ENCODE measurements at places on chromosomes 2 and 18. TPM values are rescaled to one million over a fixed set of nuclear protein-coding genes. Genes with fewer than 3 reads are reported as not detected.

The PPM1B gene
- polyA plus RNA-seq: 62.1 TPM

The ABCG5 gene
- polyA plus RNA-seq: 0.55 TPM

DNA sequence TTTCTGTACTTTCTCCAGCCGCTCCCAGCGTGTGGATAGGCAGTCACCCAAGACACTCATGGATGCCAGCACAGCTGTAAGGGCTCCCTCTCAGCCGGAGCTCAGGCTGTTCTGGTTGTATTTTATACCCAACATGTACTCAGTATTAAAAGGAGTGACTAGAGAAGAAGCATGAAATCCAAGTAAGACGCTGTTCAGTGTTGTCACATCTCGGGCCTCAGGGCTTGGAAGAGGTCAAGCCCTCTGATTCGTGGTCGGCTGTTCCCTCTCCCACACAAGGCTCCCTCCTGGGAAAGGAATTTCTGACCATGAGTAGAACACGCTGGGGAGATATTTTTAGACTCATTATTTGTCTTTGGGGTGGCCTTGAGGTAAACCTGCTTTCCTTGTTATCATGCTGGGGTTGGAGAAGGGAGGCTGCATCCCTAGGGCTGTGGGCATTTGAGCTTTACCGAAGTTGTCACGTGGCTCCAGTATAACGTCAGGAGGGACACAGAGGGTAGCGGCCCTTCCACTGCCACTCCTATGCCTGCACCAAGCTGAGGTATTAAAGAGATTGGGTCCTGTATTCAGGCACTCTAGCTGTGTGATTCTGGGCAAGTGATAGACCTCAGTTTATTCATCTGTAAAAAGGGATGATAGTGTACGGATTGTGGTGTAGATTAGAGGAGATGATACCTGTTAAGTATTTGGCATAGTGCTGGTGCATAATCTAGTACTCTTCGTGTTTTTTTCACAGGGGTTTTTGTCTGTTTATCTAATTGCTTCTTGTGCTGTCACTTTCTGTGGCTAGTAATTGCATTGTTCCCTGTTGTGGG is 34.1 kb downstream of the HK2 start:
- no peak for DNase-seq

DNA sequence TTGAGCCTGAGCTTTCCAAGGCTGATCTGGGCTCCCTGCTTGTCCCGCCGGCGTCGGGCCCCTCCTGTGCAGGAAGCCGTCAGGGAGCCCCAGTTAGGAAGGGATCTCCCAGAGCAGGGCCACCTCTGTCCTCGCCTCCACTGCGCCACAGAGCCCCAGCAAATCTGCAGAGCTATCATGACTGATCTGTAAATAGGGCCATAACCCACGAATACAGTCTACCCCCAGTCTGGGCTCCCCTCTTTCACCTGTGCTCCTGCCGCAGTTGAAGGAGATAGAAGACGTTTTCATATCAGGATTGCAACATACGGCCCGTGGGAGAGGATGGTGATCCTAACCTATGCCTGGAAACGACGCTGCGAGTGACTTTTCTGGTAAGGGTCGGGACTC is 138.7 kb downstream of the PTGR3 start:
- no peak for DNase-seq

DNA sequence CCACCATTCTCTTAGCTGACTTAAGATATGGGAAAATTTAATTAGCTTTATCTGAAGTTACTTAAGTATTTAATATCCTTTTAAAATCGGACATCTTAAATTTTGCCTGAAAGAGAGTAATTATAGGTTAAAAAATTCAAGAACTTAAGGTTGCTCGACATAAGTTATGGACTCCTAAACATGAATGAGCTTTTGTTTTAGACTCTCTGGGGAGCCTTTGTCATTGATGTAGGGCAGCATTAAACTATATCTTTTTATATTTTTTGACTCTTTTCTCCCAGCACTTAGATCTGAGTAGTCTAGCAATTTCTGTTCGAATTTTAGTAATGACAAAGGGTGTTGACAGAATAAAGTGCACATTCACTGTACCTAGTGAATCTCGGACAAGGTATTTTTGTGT is 4.7 kb downstream of the PHLPP1 start:
- no peak for DNase-seq

DNA sequence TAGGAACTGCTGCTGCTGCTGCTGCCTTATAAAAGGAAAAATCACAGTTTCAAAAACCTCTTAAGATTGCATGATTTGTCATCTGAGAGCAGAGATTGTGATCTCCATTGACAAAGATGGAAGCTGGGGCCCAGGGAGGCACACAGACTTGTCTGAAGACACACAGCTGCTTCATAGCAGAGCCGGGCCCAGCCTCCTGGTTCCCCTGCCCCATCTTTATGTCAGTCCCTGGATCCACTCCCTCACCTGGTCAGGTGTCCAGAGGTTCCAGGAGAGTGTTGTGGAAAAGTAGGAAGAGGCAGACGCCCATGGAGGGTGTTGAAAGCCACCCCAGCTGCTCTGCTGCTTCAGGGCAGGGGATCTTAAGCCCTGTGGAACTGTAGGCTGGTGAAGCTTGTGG is 20.0 kb downstream of the STEAP3 start:
- no peak for DNase-seq
